ENCODE measurements at places on chromosomes 11 and 22.
A peak's percentile ranks its signal among the peaks of the same experiment; 100 is the strongest.

GRCh38 chr22:50169774-50170341 is 673 bp upstream of the PANX2 start:
- DNase-seq: no peak

DNA sequence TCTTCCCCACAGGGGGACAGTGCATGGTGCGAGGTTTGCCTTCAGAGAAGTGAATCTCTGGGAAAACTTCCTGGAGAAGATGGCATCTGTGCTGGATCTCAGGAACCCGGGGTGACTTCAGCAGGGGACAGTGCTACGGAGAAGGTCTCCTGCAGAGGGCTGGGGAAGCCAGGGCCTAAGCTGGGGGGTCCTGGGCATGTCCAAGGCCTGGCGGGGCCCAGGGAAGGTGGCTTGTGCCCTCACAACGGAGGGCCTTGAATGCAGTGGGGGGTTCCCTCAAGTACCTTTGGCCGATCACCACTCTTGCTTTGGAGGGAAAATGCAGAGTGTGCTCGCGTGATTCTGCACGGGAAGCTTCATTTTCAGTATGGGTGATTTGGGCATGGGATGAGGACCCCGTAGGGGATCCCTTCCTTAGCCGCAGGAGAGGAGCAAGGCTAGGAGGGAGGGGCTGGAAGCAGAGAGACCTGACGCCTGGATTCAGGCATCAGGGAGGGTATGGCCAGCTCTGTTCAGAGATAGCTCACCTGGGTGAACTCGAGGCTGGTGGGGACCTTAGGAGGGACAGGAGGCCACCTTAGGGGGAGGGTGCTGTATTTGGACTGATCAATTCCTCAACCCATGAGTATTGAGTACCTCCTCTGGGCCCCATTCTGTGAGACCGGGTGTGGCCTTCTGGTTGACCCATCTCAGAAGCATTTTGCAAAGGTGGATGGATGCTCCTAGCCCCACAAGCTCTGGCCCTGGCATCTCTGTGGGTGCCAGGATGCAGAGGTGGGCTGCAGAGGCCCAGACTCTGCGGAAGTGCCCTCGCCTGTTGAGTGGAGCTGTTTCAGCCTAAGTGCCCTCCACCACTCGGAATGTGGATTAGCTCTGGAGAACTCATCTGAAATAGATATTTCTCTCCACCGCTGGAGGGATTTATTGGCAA is 529.4 kb downstream of the TBC1D22A start:
- DNase-seq: no peak

- no peak for DNase-seq
Measured at GRCh38 chr11:73428227-73428626, 52.0 kb downstream of the RELT start.

- DNase-seq: no peak
Measured at GRCh38 chr11:108558222-108558621, 35.3 kb downstream of the EXPH5 start.

DNA sequence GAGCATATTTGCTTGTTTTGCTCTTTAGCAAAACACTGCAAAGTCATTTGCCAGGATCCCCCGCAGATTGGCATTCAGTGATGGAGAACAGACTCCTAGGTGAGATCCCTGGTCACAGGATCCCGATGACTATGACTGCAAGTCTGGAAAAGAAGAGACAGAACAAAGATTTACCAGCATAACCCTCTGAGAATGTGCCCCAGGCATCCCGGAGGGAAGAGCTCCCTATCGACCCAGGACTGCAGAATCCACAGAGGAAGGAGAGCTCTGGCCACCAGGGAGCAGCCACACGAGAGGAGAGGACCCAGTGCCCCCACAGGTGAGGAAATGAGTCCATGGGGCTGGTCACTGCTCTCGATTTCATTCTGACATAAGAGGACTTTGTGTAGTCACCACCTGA is 105.2 kb downstream of the ZNF280B start:
- no peak for DNase-seq

GRCh38 chr11:84865257-84865656 is 761.9 kb downstream of the DLG2 start:
- DNase-seq: no peak

DNA sequence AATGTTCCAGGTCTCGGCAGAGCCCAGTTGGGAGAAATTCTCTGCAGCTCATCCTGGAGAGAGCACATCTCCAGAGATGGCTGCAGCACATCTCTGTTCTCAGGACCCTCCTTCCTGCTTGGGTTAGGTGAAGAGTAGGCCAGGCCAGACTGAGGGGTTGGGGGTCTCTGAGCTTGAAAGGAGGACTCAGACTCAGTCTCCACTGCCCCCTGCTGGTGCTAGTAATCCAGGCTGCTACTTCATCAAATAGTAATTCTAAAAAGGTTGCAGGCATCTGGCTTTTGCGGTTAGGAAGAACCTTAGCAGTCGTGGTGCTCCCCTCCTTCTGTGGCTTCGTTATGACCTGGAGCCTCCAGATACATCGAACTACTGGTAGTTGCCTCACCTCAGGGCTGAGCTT is 9.7 kb downstream of the TUB start:
- peak; percentile 32 for DNase-seq

DNA sequence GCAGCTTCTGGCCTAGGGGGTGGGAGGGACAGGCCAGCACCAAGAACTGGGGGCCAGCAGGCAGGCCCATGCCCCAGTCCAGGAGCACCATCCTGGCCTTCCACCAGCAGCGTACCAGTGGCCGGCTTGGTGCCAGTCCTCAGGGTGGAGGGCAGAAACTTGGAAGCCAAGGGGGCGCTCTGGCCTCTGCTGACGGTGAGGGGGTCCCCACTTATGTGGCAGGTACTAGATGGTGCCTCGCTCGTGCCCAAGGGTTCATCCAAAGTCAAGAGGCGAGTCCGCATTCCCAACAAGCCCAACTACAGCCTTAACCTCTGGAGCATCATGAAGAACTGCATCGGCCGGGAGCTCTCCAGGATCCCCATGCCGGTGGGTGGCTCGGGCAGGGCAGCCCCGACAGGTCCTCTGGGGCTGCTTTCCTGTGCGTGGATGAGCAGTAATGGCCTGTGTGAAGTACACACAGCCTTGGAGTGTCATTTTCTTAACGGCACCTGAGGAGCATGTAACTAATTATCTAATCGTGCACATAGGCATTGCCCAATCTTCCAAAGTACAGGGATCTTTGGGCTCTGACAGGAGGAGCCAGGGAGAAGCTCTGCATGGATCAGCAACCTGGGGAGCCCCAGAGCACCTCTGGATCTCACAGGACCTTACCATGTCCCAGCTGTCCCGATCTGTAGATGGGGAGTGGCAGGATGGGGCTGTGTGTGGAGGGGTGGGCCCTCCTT is 79.1 kb downstream of the MORC2 start:
- DNase-seq: no peak
